ENCODE measurements at places on chromosomes 11 and 22.

DNA sequence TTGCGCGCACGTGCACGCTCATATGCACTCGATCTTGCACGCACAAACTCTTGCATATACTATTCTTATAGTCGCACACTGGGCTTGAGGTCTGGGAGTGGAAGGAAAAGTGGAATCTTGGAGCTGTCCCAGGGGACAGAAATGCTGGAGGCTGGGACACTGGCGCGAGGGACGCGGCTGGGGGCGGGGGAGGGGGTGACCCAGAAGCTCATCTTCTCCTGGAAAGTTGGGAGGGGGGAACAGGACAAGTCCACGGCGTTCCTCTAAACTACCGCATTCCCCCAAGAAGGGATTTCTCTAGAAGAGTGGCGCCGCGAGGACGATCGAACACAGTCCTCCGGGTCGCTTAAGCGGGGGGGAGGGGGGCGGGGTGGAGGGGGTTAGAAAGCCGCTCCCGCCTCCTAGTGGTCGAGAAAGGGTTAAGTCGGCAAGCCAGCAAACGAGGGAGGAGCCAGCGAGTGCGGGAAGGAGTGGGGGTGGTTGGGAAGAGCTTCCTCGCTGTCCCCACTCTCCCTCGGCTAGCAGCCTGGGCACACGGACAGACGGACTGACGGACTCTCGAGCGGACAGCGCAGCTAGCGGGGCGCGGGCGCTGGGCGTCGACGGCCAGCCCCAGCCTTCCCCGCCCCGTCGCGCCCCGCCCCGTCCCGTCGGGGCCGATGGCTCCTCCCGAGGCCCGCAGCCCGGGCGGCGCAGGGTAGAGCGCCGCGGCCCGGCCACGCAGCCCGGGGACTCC is at the start of gene RTN4RL2:
Gene RTN4RL2, plus strand, starts transcription at position 507 of the 736 bp plus-strand sequence. CDS start 338 bp downstream, outside the sequence.
- peak; percentile 54 for DNase-seq

DNA sequence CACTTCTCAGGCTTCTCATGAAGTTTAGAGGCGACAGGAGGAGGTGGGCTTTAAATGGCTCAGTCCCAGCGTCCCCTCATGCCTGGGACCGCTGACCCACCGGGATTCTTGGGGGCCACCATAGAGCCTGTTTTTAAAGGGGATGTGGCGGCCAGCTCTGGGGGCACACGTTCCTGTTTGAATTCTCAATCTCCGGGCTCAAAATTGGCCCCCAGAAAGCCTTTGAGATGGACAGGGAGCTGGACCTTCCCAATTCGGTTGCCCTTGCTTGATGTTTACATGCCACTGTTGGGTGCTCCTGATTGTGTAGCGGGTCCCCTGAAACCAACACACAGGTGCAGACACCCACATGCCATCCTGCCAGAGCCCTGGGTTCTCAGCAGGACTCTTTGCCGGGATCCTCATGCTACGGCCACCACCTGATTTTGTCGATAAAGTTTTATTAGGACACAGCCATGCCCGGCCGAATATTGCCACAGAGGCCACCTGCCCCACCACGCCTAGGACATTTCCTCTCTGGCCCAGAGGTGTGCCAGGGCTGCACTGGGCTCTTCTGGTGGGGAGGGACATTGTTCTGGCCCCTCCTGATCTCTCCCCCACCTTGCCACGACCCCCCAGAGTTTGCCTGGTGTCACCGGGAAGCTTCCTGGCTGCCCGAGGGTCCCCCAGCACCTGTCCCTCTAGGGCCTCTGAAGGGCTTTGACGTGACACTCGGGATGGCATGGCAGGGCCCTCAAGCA is 71.6 kb downstream of the KCNQ1 start:
- no peak for DNase-seq

DNA sequence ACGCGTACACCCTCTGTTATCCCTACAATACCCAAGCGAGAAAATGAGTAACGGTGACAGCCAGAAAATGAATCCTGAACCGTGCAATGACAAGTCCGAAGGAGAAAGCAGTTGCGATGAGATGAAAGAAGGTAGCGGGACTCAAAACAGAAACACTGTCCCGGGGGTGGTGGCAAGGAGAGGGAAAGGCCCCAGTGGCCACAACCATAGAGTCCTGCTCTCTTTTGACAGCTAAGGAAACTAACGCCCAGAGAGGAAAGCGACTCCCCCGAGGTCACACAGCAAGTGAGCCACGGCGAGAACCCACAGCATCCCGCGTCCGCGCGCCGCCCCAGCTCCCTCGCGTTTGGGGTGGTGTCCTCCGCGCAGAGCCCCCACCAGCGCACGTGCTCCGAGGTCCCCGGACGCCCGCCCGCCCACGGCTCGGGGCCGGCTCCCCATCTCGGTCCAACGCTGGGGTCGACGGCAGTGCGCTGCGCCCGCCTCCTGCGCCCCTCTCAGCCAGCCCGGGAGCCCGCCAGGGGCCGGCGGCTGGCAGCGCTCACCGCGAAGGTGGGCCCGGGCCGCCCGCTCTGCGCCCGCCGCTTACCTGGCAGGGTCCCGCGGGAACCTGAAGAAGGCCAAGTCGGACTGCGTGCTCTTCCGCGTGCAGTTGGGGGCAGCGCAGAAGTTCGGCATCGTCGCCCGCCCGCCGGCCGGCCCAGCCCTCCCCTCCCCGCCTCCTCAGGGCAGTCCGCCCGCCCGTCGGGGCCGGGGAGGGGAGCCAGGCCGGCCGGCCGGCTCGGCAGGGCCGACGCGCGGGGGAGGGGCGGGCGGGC is 564 bp downstream of the THAP12 start:
- no peak for DNase-seq

DNA sequence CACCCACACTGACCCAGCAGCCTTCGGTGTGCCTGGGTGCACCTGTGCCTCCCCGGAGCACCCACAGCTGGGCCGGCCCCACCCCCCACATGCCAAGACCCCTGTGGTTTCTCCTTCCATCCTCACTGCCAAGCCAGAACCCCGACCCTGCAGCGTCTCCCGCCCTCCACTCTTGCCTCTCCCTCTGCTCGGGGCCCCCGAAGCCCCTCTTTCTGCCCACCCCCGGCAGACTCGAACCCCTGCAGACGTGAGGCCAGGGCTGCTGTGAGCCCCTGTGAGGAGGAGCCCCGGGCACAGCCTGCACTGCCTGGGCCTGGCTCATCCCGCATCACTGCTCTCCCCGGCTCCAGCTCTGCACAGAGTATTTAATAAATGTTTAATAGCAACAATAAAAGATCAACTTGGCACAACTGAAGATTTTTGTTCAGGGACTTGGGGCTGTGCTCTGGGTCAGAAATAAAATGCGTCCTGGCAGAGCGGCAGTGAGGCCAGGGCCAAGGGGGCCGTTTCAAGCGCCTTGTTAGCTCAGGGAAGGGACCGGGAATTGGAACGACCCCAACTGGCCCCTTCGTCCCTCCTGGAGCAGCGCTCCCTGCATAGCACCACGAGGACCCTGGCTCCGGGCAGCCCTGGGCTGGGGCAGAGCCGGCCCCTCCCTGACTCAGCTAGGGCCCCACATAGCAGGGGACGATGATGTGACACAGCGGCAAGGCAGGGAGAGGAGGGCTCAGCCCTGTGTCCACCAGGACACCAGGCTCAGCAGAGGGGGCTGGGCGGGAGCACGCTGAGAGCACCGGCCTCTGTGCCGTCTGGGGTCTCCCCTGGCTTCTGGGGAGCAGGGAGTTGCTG is 520.8 kb downstream of the BRD1 start:
- DNase-seq = no peak

- DNase-seq = no peak
These were observed 122.8 kb upstream of the MTNR1B start for GRCh38 chr11:92846491-92847125.

- no peak for DNase-seq
These were observed 15.9 kb upstream of the GLYATL1 start for GRCh38 chr11:58923300-58923788.

DNA sequence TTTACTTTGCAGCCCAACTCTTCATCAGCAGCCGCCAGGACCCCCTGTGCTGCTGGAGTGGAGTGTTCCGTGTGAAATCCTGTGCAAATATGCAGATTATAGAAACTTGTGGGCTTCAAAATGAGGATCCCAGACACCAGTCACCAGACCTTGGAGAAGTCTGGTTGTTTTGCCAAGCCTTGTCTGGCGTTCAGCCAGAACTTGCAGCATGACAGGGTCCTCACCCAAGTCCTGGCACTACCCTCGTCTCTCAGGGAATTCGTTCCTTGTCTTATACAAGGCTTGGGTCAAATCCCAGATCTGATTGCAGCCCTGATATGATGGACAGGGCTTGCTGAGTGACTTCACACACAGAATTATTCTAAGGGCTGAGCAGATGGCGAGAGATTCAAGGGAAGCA is 18.9 kb downstream of the SHISAL1 start:
- DNase-seq = no peak

- DNase-seq = no peak
These were observed 104.7 kb upstream of the E2F8 start for GRCh38 chr11:19345519-19345847.

- no peak for DNase-seq
These were observed 96.2 kb downstream of the TSPAN18 start for GRCh38 chr11:44823006-44823405.

- no peak for DNase-seq
These were observed 70.4 kb upstream of the KCNQ1OT1 start for GRCh38 chr11:2770096-2770751.

DNA sequence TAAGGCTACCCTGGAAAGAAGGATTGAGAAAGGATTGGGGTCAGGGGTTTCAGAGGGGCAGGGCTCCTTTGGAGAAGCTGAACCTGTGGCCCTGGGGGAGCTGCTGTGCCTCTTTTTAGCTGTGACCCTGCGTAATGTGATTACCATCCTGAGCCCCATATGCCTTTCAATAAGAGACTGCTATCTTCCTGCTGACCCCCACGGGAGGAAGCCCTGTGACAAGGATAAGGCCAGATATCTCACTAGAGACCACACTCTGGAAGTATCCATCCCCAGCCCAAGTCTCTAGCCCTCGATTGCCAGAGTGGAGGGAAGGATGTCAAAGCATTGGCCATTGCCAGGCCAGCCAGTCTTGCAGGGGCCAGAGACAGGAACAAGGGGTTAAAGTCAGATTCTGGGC is 4.8 kb upstream of the SLC39A13 start:
- no peak for DNase-seq

DNA sequence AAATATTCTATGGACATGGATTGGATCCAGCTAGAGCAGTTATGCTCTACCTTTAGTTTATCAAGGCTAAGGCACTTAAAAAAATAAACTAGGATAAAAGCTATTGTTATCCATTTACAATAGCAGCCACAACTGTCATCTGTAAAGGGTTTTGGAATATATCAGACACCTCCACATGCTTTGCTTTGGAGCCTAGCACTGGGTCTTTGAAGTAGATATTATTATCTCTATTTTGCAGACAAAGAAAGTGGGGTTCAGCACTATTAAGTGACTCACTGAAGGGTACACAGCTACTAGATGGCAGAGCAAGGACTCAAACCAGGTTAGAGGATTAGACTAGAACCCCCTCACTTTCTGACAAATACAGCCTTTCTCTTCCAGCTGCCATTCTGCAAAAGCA is 82.0 kb downstream of the KCNJ1 start:
- DNase-seq = no peak

DNA sequence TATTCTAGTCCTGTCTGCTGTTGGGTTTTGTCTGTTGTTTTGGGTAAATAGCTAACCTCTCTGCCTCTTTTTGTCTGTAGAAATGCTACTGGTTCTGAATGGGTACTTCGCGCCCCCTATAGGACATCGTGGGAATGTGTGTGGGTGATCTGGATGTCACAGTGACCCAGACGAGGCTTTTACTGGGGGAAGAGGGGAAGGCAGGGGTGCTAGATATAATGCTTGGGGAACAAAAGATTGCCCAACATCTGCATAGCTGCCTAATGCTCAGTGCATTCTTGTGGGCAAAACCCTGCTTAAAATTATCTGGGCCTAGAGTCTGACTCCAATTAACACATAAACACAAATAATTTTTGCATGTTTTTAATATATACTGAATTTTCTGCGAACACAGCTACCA is 57.7 kb downstream of the BMAL1 start:
- DNase-seq = peak; percentile 38

- DNase-seq = no peak
These were observed 18.7 kb downstream of the SOX6 start for GRCh38 chr11:16337421-16338213.

- DNase-seq = no peak
These were observed 16.3 kb downstream of the SULT4A1 start for GRCh38 chr22:43845981-43846380.

DNA sequence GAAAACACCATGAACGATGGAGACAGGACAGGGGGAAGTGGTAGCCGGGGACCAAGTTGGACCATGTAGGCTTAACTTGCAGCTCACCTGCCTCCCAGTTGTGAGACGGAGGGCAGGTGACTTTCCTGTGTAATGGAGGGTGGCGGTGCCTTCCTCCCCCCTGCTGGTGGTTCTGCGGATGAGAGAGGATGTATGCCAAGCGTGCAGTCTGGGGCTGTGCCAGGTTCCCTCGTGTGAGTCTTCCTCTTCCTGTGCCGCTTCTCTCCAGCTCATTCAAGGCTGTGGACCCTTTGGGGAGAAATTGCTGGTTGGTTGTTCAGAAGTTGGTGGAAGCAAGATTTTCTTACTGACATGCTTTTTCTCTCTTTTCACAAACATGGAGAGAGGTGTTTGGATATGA is 35.1 kb downstream of the MPPED1 start:
- DNase-seq = peak; percentile 75

DNA sequence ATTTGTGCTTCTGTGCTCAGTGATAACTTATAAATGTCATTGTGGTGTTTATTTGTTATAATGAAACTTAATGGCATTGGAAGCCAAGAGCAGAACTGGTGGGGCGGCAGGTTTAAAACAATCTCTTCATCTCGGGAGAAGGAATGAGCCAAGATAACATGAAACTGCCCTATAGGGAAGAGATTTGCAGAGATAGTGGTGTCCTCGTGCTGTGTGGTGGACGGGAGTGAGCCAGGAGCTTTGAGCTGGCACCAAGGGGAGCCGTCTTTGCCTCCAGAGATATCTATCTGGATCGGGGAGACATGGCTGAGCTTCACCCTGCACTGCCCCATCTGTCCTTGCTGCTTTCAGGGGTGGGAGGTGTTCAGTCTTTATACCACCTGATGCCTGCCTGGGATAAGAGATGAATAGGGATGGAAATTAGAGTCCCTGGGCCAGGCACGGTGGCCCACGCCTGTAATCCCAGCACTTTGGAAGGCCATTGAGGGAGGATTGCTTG is 189.6 kb downstream of the ST3GAL4 start:
- no peak for DNase-seq

DNA sequence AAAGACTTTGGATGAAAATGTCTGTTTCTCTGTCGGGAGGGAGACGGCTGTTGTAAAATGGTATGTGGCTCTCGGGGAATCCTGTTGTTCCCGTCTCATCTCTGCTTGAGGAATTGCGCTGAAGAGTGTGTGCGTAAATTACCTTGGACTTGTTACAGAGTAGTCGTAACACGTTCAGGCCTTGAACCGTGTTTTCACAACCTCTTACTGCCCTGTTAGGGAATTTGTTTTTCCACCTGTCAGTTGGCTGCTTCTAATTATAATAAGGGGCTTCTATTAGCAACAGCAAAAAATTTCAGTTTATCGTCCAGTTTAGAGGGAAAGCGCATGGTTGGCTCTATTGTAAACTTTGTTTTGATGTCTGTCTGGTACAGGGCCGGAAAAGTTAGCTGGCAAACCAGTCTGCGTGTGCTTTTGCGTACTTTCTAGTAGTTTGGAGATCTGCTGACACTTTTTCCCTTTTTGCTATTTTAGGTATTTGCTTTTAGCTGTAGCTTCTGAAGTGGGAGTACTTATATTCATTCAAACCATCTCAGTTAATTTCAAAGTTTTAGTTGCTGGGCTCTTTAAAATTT is 1.5 kb downstream of the HIPK3 start:
- DNase-seq = peak; percentile 64
